CD4-positive, alpha-beta T cell treated with Interleukin-4 for 4 hours (primary cell): ENCODE measurements at places on chromosomes 13 and 19.

DNA sequence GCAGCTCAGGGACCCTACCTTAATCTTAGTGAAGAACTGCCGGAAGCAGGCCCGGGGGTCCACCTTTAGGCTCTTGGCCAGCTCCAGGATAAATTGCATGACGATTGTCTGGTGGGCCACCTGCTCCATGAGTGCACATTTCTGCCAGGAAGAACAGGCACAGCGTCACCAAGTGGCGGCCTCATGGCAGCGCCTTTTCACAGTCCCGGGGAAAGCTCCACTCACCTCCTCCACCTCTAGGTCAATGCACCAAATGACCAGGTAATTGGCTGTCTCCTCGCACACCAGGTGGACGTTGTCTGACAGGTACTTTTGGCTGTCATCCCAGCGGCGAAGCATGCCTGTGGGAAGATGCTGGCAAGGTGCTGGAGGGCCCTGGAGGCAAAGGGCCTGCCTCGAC, 8.3 kb downstream of the CDC37 start:
- DNase-seq, result no peak

DNA sequence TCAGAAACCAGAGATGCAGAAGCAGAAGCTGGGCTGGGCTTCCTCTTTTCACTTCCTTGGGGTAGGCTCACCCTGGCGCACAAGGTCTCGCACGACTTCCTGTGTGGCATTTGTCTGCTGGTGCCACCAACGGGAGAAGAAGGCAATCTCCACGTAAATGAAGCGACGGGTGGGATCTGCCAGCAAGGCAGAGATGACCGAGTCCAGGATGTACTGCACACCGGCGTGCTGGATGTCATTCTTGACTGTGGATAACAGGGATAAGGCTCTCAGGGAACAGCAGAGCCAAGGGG, 1.3 kb downstream of the MAN2B1 start:
- DNase-seq, result peak; percentile 63

DNA sequence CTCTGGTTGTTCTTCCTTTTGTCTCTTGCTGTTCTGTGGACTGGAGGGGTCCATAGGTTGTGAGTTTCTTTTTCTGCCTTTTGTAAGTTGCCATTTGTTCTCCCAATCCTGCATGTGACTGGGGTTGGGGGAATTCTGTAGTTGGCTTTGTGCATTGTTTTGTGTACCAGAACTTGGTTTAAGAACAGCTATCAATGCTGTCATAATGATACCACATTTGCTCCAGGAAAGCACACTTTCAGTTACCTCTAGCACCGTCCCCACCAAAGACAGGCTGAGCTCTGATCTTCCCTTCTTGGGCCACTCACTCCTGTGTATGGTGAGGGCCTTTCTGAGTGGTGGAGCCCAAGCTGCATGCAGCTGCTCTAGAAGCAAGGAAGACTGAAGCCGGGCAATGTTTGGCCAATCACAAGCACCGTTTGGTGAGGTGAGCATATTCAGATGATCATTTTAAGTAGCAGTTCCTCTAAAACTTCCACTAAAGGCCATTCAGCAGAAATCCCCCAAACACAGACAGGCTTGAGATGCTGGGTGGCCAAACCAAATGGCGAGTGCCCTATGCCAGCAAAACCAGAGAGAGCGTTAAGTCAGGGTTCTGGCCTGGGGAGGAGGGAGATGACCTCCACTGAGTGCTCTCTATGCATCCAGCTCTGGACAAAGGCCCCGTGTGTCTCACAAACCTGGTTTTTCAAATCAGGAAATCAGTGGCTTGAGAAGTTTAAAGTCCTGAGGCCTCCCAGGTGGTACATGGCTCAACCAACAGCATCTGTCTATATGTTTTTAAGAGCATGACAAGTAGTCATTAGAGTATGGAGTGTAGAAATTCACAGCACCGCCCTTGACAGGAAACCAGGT, 120.7 kb upstream of the SPATA13 start:
- no peak for DNase-seq

GRCh38 chr13:22644941-22645340, 535.8 kb upstream of the SGCG start:
- no peak for DNase-seq

- DNase-seq, result no peak
Measured at GRCh38 chr13:28531077-28531844, 36.3 kb upstream of the FLT1 start.

DNA sequence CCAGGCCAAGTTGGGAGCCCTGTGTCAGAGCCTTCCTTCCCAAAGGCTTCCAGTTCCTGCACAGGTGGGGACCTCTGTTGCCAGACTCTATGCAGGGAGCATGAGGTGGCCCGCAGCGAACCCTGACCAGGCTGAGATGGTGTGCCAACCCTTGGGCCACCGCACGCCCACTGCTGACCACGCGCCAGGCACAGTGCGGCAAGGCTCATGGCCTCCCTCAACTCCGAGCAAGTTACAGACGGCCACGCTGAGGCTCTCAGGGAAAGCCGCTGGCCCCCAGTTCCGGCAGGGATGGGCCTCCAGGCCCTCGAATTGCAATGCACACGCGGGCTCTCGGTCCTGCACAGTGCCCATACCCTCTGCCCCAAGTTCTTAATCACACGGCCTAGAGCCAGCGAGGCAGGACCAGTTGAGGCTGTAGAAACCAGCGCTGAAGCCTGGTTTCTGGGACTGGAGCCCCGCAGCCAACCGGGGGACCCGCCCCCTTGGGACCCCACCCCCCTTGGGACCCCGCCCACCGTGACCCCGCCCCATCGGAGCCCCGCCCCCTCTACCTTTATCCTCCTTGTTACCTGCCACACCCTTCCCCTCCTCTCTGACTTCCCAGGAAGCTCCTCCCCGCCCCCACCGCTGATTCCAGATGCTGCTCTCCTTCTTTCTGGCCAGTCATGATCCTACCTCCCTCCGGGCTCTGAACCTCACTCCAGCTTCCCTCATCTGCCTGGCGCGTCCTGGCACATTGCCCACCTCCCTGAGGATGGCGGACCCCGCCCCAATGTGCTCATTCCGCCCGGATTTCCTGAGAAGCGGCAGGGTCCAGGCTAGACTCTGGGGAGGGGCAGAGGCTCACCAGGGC, 6.0 kb downstream of the PEX11G start:
- DNase-seq, result no peak

GRCh38 chr13:46527237-46527636, 25.7 kb upstream of the LRCH1 start:
- no peak for DNase-seq

GRCh38 chr13:89324582-89324981, 1653.4 kb downstream of the SLITRK5 start:
- no peak for DNase-seq

DNA sequence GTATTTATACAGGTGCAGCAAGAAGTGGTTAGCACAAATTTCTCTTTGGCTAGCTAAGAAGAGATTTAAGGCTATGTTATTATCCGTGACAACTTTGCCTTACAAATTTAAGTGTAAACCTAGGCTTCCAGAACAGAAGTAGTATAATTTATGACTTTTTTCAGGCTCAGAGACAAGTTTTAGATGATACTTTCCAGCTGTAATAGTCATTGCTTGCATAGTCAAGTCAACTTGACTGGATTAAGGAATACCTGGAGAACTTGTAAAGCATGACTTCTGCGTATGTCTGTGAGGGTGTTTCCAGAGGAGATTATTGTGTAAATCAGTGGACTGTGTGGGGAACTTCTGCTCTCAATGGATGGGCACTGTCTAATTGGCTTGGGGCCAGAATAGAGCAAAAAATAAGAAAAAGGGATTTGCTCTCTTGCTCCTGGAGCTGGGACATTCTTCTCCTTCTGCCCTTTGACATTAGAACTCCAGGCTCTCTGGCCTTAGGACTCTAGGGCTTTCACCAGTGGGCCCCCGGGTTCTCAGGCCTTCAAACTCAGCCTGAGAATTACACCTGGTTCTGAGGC, 33.0 kb downstream of the CYSLTR2 start:
- DNase-seq, result no peak

DNA sequence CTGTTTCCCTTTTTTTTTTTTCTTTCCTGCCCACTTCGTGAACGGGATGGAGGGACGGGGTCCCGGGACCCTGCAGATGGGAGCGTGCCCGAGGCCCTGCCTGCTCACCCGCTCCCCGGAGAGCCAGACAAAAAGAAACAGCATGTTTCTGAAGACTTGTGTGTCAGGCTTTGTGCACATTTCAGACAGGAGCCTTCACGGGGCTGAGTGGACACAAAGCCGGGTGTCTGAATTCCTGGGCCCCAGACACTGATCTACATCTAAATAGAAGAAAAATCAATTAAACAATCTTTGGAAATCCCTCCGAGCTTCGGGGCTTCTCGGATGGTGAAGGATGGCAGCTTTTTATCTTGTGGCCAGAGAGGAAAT, 4.2 kb downstream of the PGPEP1 start:
- DNase-seq, result no peak
